Esophagus mucosa (tissue), 1 donor: ENCODE measurements at places on chromosomes 5 and 9. TPM values are rescaled to one million over a fixed set of nuclear protein-coding genes. Genes with fewer than 3 reads are reported as not detected.
A peak's percentile ranks its signal among the peaks of the same experiment; 100 is the strongest.

DNA sequence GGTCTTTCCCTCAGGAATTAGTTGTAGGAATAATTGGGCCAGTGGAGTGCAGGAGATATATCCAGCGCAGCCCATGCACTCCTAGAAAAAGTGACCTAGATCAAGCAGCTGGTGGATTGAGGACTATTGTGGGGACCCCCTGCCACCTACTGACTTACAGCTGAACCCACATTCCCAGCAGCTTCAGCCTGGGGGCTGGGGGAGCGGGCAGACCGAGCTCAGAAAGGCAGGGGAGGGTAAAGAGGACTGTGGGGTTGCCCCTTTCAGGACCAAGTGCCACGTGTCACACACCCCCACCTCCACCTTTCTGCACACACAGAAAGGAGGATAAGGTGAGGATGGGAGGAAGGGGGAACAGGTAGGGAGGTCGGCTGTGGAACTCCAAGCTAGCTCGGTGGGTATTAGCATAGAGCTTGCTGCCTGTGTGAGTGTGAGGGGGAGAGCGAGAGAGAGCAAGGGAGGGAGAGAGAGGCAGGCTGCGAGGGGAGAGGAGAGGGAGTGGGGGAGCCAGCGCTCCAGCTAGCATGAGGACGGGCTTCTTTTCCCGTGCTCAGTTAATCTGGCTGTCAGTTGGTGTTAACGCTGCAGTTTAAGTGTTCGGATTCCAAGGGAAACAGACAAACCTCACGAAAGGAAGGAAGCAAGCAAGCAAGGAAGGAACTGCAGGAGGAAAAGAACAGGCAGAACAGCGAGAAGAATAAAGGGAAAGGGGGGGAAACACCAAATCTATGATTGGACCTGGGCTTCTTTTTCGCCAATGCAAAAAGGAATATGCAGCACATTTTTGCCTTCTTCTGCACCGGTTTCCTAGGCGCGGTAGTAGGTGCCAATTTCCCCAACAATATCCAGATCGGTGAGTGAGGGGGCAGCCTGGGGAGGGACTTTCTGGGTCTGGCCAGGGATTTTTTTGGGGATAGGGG, at the start of gene GRIA1:
GRIA1 (plus strand) TSS at position 553 of the 920 bp plus-strand sequence.
- no peak for ATAC-seq

- no peak for ATAC-seq
Observed at GRCh38 chr5:59923465-59923864, 29.9 kb upstream of the PDE4D start.

GRCh38 chr5:143506836-143507552, 103.5 kb upstream of the NR3C1 start:
- peak; percentile 88 for ATAC-seq

DNA sequence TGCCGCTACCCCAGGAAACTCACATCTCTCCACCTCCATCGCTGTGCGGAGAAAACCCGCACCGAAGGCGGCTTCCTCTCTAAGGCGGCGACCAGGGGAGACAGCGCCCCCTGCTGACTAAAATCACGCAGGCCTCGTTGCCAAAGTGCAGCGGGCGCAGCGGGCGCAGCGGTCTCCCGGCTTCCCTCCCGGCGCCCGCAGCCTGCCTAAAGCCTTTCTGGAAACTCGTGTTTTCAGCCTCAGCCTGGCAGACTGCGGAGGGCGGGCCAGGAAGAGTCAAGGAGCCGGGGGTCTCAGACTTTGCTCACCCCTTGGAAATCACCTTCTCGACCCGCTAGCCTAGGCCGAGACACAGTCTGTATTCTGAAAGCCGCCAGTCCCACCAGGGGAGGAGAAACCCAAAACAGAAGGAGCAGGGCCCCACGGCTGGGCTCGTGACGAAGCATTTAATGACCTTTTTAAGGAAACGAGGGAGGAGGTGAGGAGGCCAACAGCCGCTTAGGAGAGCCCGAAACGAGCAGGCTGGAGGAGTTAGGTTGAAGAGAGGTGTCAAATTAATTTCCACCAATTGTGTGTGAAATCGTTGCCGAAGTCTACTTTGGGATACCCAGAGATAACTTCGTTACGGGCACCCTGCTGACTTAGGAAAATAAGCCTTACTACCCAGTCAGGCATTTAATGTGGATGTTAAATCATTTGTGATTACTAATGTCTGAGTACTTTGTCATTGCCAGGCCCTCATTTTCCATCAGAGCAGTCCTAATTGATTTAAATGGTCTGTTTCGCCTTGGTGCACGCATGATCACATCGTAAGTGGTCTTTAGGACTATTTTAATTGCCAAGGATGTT, 7.3 kb upstream of the FOXB2 start:
- peak; percentile 37 for ATAC-seq

DNA sequence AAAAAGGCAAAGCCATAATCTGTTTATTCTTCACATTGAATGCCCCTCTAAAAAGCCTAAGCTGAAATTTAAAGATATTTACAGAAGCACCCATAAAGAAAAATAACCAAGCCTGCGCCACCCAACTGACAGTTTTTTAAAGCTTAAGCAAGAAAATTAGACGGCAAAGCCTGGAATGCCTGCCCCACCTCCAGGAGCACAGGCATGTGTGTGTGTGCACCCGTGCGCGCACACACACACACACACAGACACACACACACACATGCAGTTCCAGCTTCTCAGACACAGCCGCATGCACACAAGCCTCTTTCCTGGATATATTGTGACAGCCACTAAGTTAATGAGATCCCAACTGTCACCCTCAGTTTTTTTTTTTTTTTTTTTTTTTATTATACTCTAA, 88.2 kb downstream of the FRMD3 start:
- ATAC-seq: no peak

DNA sequence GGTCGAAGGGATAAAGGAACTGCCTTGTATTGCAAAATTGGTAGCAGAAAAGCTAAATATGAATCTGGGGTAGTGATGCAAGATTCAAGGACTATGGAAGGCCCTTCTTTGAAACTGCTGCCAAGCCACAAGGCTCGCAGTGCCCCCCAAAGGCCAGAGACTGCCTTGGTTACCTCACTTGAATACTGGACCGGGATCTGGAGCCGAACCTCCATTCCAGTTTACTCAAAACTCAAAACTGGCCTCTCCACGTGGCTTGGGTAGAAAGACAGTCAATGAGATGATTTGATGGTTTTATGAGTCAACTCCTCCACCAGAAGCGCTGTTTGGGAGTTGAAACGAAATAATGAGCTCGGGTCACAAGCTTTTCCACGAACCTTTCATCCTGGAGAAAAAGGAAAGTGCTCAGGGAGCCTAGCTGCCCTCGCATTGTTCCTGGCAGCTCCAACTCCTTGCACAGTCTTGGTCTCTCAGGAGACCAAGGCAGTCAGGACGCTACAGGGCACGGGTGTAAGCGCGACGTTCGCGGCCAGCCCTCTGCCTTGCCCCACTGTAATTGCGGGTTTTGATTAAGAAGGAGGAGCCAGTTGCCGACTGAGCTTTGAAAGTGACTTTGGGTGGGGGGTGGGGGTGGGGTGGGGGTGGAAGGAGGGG, 2.8 kb downstream of the ST8SIA4 start:
- ATAC-seq: peak; percentile 14

- ATAC-seq: no peak
Observed at GRCh38 chr5:172078726-172079345, 72.4 kb upstream of the FBXW11 start.

DNA sequence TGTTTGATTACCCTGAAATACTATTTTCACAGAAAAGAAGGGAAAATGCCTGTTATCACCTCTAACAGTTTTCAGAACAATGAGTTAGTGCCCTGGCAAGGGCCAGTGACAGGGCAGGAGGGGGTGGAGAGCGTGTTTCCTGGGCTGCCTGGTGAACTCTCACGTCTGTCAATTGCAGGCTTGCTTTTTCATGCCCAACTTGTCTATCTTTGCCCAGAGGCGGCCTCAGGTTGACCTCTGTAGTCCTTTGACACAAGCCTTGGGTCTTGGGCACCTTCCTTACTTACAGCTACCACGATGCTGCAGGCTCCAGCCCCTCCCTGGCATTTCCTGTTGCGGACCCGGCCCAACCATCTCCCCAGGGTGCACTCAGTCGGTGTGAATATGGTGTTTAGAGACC, 2.2 kb upstream of the CEL start:
- peak; percentile 39 for ATAC-seq

DNA sequence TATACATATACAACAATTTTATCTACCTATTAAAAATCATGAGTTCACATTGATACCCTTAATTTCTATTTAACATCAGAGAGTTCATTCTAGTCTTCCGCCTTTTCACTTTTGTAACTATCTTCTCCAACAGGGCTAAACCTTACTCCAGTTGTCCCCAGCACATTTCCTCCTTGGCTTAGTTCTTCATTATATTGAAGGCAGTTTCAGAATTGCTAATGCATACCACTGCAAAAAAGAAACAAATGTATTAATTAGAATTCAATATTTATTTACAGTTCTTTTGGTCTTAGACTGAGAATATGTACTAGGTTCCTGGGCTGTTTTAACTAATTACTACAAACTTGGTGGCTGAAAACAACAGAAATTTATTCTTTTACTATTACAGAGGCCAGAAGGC, 132.5 kb downstream of the WDR70 start:
- no peak for ATAC-seq

- ATAC-seq: no peak
Observed at GRCh38 chr9:33178972-33179697, 12.0 kb upstream of the B4GALT1 start.

- ATAC-seq: peak; percentile 59
Observed at GRCh38 chr5:118548761-118549720, 439.3 kb downstream of the DTWD2 start.

GRCh38 chr9:100715100-100715380, 137.2 kb downstream of the CAVIN4 start:
- ATAC-seq: no peak

- ATAC-seq: no peak
Observed at GRCh38 chr5:59360130-59360555, 533.4 kb downstream of the PDE4D start.

GRCh38 chr9:130448771-130449603, 4.2 kb downstream of the ASS1 start:
- ATAC-seq: no peak

GRCh38 chr5:167071981-167072610, 1219.3 kb upstream of the WWC1 start:
- no peak for ATAC-seq

- ATAC-seq: no peak
Observed at GRCh38 chr9:18605766-18606180, 131.8 kb downstream of the ADAMTSL1 start.

GRCh38 chr9:27888661-27889295, 315.5 kb upstream of the C9orf72 start:
- peak; percentile 60 for ATAC-seq

The SMAD5 gene
- 46.8 TPM for total RNA-seq

The AGXT2 gene
- total RNA-seq: not detected

The FOXD4L5 gene
- total RNA-seq: not detected

The FOXD4 gene
- total RNA-seq: 0.28 TPM

The CLINT1 gene
- total RNA-seq: 102 TPM

The DBH gene
- total RNA-seq: not detected

The MEIKIN gene
- total RNA-seq: not detected

The PCDHA7 gene
- 0.08 TPM for total RNA-seq

The EIF4E1B gene
- total RNA-seq: not detected
